Heart right ventricle (tissue), 16 donors: ENCODE measurements at places on chromosomes 3 and 15. TPM values are rescaled to one million over a fixed set of nuclear protein-coding genes. Genes with fewer than 3 reads are reported as not detected.

- DNase-seq = no peak
Measured at GRCh38 chr3:151979906-151980305, 106.5 kb downstream of the SUCNR1 start.

DNA sequence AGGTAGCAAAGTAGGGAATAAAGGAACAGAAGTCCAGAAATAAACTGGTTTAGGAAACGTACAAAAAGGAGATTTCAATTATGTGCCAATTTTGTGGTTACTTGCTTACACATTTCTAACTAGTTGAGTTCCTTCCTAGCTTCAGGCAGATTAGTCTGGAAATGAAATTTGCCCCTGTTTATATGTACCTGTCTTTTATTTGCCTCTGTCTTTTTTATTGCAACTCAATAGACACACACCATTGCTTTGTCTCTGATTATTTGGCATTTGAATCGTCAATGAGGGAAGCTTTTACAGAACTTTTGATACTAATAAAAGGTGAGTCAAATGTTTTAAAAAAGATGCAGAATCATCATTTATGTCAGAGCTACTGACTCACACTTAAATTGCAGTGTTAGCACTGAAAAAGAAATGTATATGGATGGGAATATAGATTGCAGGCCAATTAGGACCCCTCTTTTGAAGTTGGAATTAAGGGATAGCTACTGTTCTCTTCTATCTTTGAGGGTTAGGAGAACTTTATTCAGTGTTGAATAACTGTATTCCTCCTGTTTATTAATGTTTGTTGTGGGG is 60.5 kb downstream of the TRAK1 start:
- DNase-seq = no peak

The SLCO2A1 gene
- total RNA-seq = 11.1 TPM

- DNase-seq = no peak
Measured at GRCh38 chr15:69658411-69658945, 205.9 kb downstream of the RPLP1 start.

DNA sequence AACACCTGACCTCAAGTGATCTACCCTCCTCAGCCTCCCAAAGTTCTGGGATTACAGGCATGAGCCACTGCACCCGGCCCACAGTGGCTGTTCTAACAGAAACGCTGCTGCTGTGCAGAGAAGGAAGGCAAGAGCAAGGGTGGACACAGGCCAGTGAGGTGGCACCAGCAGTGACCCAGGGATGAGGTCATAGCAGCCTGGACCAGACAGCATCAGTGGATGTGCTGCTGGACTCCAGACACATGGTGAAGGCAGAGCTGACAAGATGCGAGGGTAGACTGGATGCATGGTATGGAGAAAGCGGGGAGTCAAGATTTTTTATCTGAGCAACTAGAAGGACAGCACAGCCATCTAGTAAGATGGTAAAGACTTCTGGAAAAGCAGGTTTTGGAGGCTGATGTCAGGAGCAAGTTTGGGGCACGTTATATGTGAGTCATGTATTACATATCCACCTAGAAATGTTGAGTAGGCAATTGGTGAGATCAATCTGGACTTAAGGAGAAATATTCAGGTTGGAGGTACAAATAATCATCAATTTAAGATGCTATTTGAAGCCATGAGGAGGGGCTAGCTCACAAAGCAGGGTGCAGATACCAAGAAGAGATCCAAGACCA is 22.1 kb upstream of the TJP1 start:
- no peak for DNase-seq

- no peak for DNase-seq
Measured at GRCh38 chr15:99683000-99683670, 50.1 kb downstream of the LYSMD4 start.

The STAB1 gene
- 30.6 TPM for total RNA-seq

DNA sequence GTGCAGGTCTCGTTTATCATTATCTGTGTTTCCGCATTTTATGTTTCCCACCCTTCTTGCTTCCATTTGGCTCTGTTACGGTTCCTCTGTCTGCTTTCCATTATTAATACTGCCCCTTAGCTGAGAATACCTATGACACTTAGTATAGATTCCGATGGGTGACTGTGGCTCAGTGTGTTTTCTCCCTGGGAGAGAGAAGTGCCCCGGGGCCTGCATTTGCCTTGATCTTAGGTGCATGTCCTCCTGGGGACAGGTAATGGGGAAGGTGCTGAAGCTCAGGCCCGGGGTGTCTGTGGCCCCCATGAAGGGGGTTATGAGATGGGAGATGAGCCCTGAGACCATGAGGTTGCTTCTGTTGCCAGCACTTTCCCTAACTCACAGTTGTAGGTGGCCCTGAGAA is 43.4 kb upstream of the PCSK6 start:
- no peak for DNase-seq

The KBTBD13 gene
- total RNA-seq = 4.5 TPM

DNA sequence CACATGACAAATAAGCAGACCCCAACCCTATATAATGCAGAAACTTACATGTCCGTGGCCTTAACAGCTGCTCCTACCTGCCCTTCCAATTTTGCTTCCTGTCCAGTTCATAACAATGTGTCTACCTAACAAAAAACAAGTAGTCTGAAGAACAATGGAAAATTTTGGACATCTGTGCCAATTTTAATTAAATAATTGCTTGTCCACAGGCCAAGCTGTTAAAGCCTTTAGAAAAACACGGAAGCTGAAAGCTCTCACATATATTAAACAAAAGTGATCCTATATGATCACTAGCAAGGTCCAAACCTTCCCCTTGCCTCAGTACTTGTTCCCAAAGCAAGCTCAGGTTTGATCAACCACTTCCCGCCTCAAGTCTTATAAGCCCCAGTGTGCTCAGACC is 37.1 kb downstream of the MAGI1 start:
- no peak for DNase-seq

The RETNLB gene
- total RNA-seq = not detected

- DNase-seq = no peak
Measured at GRCh38 chr15:75050283-75050682, 26.9 kb downstream of the PPCDC start.

GRCh38 chr3:113064183-113064582 is 73.4 kb downstream of the GTPBP8 start:
- DNase-seq = no peak

DNA sequence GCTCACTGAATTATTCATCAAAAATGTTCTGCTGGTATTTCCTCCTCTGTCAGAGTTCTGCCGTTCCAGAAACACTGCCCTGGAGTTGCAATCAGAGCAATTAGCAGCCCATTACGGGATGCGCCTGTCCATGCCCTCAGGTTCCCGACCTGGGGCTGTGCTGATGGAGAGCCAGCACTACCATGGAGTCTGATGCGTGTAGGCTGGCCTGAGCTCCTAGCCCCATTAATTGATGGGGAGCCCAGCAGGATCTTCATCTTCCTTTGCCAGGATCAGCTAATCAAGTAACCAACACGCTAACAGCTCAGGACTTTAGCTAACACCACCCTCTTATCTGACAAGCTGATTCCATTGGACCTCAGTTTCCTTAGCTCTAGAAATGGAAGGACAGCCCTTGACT is 164.2 kb downstream of the ABHD5 start:
- no peak for DNase-seq

The CYP8B1 gene
- total RNA-seq = not detected

- no peak for DNase-seq
Measured at GRCh38 chr3:76096836-76097588, 311.7 kb upstream of the ZNF717 start.

GRCh38 chr3:123312331-123313265 is 110.9 kb downstream of the SEC22A start:
- DNase-seq = no peak

DNA sequence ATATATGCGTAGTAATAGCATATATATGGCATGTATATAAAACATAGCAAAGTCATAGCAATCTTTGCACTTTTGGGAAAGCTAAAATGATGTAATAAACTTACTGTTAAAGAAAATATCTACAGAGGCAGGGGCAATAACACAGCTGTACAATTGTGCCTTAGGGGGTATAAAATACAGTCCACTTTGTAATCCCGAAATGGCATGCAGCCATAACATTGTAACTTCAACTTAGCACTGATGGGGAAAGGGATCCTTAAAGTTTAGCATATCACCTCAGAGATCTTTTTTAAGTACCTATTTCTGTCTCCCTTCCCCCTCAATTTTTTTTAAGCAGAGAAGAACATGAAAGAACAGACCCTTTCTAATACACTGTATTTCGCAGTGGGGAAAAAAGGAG is 40.8 kb downstream of the PLD1 start:
- DNase-seq = no peak

- no peak for DNase-seq
Measured at GRCh38 chr3:64039981-64040733, 16.9 kb upstream of the PSMD6 start.

DNA sequence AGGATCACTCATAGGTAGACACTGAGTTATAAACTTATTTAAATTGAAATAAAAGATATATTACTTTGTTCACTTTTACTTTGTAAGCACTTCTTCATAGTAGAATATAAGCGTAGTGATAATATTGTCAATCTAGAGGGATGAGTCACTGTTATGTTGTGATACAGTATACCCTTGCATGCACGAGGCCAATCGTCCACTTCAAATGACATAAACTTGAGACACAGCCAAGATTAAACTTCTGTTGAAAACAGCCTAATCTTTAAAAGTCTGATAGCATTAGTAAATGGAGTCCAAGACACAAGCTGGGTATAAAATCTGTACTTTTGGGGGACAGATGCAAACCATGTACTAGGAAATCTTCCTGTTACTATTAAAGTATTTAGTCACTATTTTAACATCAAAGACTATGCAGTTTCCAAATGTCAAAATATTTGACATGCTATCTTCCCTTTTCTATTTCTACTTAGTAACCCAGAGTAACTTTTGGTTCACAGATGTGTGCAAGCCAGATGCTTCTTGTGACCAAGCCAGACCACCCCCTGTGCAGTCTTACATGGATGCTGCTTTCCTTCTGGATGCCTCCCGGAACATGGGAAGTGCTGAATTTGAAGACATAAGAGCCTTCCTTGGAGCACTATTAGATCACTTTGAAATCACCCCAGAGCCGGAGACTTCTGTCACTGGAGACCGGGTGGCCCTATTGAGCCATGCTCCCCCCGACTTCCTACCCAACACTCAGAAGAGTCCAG is 85.3 kb downstream of the PIK3R4 start:
- DNase-seq = no peak

- DNase-seq = no peak
Measured at GRCh38 chr15:81885135-81885534, 160.7 kb downstream of the MEX3B start.

The ADAMTS7 gene
- 14.5 TPM for total RNA-seq

DNA sequence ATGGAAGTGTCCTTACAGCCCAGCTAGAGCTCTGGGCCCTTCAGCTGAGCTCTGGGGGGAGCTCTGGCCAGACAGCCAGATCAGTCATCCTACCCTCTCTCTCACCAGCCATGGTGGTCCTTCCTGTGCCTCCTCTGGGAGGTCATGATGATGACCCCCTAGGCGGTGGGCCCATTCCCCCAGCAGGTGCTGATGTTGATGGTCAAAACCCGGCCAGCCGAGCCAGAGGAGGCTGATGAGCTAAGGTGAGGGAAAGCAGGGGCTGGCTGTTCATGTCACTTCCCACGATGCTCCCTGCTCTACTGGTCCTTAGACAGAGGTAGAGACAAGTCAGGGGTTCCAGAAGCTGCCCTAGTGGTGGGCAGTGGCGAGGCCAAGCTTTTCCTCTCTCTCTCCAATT is 35.0 kb downstream of the GRAMD2A start:
- DNase-seq = no peak

GRCh38 chr3:110419601-110420000 is 652.0 kb upstream of the NECTIN3 start:
- no peak for DNase-seq

The ISLR gene
- total RNA-seq = 9.1 TPM

GRCh38 chr3:64342940-64343688 is 117.8 kb upstream of the PRICKLE2 start:
- no peak for DNase-seq

- DNase-seq = no peak
Measured at GRCh38 chr3:53175613-53176540, 14.9 kb downstream of the PRKCD start.
